Renal pelvis (tissue), 12 donors: ENCODE measurements at places on chromosomes 5 and 9.

DNA sequence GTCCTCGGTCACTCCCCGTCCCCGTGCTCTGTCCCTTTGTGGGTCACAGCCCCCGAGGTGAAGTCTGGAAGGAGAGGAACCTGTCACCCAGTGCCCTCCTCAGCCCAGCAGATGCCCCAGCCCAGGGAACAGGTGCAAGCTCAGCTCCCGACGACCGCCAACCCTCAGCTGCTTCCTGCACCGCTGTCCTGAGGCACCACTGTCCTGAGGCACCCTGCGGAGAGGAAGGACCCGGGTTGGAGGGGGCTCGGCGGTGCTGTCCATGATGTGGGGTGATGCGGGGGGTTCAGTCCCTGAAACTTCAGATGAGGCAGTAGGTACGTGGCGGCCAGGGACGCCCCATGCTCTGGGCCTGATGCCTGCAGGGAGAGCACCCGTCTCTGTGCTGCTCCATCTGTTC, 81.4 kb downstream of the COL5A1 start:
- no peak for DNase-seq

- DNase-seq = no peak
Measured at GRCh38 chr9:70080481-70081119, 37.0 kb downstream of the MAMDC2 start.

DNA sequence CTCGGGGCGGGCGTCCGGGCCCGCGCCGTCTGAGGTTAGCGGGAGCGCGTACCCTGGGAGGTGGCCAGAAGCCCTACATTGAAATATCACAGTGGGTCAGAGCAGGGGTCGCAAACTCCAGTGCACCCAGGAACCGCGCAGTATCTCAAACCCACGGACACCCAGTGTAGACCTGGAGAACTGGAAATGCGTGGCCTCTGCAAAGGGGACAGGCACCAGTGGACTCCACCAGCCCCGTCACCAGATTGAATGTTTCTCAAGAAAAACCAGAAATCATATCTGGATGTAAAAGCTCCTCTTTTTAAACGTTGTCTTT, 117.6 kb upstream of the SMIM23 start:
- DNase-seq = no peak

DNA sequence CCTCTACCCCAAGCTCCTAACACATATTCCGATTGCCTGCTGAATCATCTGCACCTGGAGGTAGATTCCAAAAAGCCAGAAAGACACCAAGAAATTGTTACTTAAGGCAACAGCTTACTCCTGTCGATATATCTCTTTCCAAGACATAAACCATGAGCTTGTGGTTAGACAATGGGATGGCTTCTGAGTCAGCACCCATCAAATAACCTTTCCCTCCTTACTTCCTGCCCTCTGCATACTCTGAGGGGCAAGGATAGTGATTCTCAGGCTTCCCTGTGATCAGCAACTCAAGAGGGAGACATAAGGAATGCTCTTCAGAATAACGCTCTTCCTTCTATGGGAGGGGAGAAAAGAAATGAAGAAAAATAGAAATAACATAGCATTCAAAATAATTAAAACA, 70.9 kb downstream of the TMEM215 start:
- no peak for DNase-seq

GRCh38 chr9:87063246-87063645, 115.9 kb upstream of the GAS1 start:
- no peak for DNase-seq

DNA sequence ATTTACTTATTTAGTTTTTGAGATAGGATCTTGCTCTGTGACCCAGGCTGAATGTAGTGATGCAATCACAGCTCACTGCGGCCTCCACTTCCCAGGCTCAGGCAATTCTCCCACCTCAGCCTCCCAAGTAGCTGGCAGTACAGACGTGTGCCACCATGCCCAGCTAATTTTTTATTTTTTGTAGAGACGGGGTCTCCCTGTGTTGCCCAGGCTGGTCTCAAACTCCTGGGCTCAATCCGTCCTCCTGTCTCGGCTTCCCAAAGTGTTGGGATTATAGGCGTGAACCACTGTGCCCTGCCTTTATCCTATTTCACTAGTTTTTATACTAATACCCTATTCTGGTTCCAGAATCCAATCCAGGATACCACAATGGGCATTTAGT, 6.8 kb downstream of the RPS14 start:
- DNase-seq = no peak

DNA sequence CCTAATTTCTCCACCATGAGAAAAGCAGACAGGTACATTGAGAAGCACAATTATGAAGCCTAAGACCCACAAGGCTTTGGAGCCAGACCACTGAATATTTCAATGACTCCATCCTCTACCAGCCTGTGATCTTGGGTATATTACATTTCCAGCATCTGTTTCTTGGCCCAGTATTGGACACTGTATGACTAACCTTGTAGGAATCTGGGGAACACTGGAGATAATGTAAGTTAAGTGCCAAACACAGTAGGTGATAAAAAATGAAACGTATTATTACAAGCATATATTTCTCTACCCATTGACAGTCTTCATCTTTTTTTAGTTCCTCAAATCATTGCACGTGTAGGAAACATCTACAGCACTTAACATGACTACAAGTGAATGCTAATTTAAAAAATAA, 28.6 kb upstream of the FEM1C start:
- no peak for DNase-seq

GRCh38 chr5:160165137-160166068, 46.2 kb upstream of the PWWP2A start:
- no peak for DNase-seq
